Activated naive CD4-positive, alpha-beta T cell treated with anti-CD3 and anti-CD28 coated beads for 36 hours (primary cell): ENCODE measurements at places on chromosomes 5 and 9. TPM values are rescaled to one million over a fixed set of nuclear protein-coding genes. Genes with fewer than 3 reads are reported as not detected.

- peaks cover 24% of the 10 kb centered on the region for H3K36me3 ChIP-seq
- peaks cover 71% of the 10 kb centered on the region for H3K4me1 ChIP-seq
- H3K4me3 ChIP-seq, result no peak overlapping the region
These were observed 20.3 kb downstream of the KIF2A start for GRCh38 chr5:62326302-62326701.

DNA sequence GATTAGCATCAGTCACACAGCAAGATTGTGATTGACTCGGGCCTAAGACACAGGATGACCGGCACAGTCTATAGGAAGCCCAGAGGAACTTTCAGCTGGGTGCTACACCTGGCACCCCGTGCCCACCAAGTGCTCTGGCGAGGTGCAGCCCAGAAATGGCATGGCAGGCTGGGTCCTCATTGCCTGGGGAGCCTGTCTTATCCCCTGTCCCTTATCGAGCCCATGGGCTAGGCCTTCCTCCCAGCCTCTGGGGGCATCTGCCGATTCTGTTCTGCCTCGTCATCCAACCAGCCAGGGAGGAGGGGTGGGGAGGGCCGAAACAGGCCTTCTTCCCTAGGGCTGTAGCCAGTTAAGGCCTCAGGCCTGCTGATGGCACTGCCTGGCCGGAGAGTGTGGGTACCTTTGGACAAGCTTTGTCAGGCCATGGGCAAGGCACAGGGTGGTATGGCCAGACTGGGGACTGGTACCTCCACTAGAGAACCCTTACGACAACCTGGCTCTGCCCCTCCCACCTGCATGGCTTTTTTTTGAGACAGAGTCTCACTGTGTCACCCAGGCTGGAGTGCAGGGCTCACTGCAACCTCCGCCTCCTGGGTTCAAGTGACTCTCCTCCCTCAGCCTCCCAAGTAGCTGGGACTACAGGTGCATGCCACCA is 1.6 kb downstream of the GRK6 start:
- peak overlapping the region; percentile 95 for H3K27ac ChIP-seq
- peaks cover 50% of the 10 kb centered on the region for H3K36me3 ChIP-seq
- peaks cover 52% of the 10 kb centered on the region for H3K4me1 ChIP-seq
- H3K27me3 ChIP-seq, result no peaks in the 10 kb centered on the region

DNA sequence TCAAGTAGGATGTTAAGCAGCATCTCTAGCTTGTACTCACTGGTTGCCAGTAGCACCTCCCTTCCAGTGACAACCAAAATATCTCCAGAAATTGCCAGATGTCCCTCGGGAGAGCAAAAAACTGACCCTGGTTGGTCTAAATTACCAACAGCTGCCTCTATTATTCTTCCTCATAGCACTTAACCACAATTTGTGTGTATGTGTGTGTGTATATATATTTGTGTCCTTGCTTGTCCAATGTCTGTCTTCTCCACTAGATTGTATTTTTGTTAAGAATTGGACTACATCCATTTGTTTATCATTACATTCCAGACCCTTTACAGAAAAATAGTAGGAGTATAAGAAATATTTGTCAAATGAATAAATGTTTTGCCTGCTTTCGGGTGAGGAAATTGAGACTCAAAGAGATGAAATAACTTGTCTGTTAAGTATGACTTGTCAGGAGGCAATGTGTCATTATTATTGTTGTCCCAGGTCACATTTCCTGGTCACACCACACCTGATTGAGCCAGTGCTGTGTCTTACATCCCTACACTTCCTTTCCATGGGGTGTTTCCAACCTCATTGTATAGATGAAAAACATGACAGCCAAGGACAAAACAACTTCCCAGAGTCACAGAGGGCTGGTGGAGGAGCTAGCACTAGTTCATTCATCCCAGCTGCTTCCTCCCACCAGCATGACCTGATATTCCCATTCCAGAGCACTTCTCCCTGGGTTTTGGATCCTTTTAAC is 11.4 kb upstream of the GRPEL2 start:
- no peaks in the 10 kb centered on the region for H3K36me3 ChIP-seq
- DNase-seq, result no peak
- H3K4me1 ChIP-seq, result no peaks in the 10 kb centered on the region
- H3K4me3 ChIP-seq, result no peak overlapping the region
- H3K27ac ChIP-seq, result no peak overlapping the region

- no peak for DNase-seq
- no peaks in the 10 kb centered on the region for H3K36me3 ChIP-seq
- H3K4me1 ChIP-seq, result no peaks in the 10 kb centered on the region
- no peak overlapping the region for H3K4me3 ChIP-seq
- no peak overlapping the region for H3K27ac ChIP-seq
- H3K27me3 ChIP-seq, result no peaks in the 10 kb centered on the region
These were observed 698.8 kb downstream of the CDH9 start for GRCh38 chr5:26339576-26339975.

DNA sequence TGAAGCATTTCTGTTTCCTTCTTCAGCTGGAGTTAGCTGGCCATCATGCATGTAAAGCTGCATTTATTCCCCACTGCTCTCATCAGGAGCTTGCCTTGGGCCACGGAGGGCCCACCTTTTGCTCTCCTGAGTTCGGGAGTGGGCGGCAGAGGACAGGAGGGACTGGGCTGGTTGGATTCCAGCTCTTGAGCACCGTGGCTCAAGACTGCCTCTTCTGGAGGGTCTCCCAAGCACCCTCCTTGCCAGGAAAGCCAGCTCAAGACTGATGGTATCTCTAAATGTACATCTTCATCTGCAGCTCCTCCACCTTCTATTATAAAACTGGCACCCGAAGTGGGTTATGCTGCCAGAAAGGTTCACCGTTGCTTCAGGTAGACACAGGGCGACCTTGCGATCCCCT is 399.6 kb upstream of the IRX1 start:
- peaks cover 27% of the 10 kb centered on the region for H3K27me3 ChIP-seq
- no peaks in the 10 kb centered on the region for H3K36me3 ChIP-seq
- H3K4me3 ChIP-seq, result no peak overlapping the region
- no peak for DNase-seq

DNA sequence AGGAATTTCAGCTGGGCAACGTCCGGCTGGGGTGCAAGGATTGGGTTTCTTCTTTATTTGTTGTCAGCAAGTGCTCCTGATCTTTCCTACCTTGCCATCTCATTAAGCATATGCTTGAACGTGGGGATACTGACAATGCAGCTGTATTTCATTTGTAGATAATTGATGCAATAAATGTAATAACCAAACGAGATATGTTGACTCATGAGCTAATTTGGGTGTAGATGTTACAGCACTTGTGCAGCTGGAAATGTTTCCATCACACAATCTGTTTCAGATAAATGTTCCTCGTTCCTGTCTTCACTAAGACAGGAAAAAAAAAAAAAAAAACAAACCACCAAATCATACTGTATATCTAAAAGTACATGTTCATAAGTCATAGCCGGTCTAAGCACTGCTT is 123.8 kb downstream of the DMRT2 start:
- no peak overlapping the region for H3K27ac ChIP-seq
- no peak overlapping the region for H3K4me3 ChIP-seq
- H3K4me1 ChIP-seq, result peaks cover 3% of the 10 kb centered on the region

DNA sequence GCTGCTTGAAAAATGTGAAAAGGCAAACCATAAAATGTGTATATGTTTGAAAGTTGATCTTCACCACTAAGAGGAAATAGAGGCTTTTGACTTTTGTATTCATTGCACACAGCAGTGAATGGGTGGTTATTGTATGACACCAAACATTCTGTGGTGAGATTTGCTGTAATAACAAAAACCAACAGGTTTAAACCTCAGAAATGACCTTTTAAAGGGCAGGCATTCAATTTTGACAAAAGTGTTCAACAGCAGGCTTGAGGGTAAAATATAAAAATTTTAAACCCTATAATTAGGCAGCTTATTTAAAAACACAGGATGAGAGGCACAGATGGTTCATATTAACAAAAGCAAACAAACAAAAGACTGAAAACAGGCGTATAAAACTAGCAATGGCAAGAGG is 128.1 kb upstream of the NUDT12 start:
- no peaks in the 10 kb centered on the region for H3K4me1 ChIP-seq
- no peak for DNase-seq
- H3K27me3 ChIP-seq, result no peaks in the 10 kb centered on the region
- H3K27ac ChIP-seq, result no peak overlapping the region
- H3K4me3 ChIP-seq, result no peak overlapping the region
- no peaks in the 10 kb centered on the region for H3K36me3 ChIP-seq

GRCh38 chr5:164020116-164020515 is 514.7 kb downstream of the MAT2B start:
- DNase-seq, result no peak
- H3K27ac ChIP-seq, result no peak overlapping the region
- H3K27me3 ChIP-seq, result no peaks in the 10 kb centered on the region

DNA sequence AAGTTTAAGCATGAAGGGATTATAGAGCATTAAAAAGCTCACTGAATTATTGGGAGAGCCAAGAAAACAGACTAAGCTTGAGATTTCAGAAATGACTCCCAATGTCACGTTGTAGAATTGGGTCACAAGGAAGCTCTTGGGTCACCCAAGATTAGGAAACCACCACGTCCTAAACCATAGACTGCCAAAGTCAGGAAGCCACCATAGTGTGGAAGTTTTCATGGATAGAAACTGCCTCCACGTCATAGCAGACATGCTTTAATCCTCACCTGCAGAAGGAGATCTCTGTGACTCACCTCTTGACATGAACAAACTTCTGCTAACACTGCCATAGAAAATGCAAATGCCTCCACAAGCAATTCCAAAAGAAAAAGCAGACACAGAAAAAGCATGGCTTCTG is 106.3 kb downstream of the SLC1A3 start:
- no peaks in the 10 kb centered on the region for H3K4me1 ChIP-seq
- no peak overlapping the region for H3K27ac ChIP-seq
- no peak overlapping the region for H3K4me3 ChIP-seq
- peaks cover 5% of the 10 kb centered on the region for H3K36me3 ChIP-seq
- DNase-seq, result no peak
- peaks cover 2% of the 10 kb centered on the region for H3K27me3 ChIP-seq

DNA sequence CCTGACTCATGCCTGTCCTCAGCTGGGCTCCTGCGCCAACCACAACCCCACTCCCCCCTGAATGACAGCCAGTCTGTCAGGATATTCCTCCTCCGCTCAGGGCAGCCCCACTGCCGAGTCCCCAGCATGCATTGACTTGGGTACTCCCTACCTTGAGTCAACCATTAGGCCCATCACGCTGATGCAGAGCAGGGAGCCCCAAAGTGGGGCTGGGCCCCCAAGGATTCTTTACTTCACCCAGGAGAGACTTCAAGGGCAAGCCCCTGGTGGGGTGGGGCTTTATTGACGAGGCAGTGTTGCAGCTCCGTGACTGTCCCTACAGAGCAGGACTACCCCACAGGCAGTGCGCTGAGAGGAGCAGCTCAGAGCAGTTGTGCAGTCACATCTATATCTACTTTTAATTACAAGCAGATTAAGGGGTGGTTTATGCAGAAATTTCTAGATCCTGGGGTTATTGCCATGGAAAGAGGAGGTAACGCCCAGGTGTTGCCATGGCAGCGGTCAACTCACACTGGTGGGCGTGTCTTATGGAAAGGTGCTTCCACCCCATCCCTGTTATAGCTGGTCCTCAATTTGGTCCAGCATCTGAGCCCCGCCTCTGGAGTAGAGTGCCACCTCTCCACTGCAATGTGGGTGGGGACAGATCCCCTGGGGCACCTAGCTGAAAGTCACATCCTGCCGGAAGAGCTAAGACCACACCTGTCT is 32.1 kb upstream of the FCN1 start:
- DNase-seq, result no peak
- H3K27ac ChIP-seq, result no peak overlapping the region
- no peak overlapping the region for H3K4me3 ChIP-seq
- no peaks in the 10 kb centered on the region for H3K27me3 ChIP-seq
- H3K36me3 ChIP-seq, result no peaks in the 10 kb centered on the region

Gene OBP2B
- not detected for total RNA-seq

Gene KCNIP1
- total RNA-seq, result not detected

Gene ZNF346
- 13.4 TPM for total RNA-seq
